Suppressor macrophage treated with lipopolysaccharide for 1 hour (primary cell): ENCODE measurements at places on chromosomes 12 and 14.

GRCh38 chr12:98002887-98003493 lies 512.4 kb upstream of the TMPO start:
- DNase-seq, result peak; percentile 25

- peak; percentile 23 for DNase-seq
These were observed 230.0 kb upstream of the EGLN3 start for GRCh38 chr14:34180869-34181268.

GRCh38 chr14:74860899-74861733 lies 14.8 kb downstream of the PROX2 start:
- DNase-seq, result peak; percentile 96

DNA sequence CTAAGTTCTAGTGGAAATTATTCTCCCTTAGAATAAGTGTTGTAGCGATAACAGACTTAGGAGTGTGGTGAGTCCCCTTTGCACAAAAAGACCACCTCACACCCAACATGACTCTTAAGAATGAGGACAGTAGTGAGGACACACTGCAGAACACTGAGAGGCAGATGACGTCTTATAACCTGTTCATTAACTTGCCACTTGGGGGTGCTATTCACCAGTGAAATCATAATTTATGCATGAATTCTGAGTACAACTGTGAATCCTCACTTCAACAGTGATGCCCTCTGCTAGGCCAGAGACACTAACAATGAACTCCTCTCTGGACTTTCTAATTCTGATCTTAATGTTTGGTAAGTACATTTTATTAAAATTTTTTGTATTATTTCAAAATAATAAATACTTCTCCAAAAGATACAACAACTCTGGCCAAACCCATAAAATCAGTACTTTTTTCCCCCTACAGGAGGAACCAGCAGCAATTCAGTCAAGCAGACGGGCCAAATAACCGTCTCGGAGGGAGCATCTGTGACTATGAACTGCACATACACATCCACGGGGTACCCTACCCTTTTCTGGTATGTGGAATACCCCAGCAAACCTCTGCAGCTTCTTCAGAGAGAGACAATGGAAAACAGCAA lies 274.7 kb downstream of the DAD1 start:
- DNase-seq, result peak; percentile 81

DNA sequence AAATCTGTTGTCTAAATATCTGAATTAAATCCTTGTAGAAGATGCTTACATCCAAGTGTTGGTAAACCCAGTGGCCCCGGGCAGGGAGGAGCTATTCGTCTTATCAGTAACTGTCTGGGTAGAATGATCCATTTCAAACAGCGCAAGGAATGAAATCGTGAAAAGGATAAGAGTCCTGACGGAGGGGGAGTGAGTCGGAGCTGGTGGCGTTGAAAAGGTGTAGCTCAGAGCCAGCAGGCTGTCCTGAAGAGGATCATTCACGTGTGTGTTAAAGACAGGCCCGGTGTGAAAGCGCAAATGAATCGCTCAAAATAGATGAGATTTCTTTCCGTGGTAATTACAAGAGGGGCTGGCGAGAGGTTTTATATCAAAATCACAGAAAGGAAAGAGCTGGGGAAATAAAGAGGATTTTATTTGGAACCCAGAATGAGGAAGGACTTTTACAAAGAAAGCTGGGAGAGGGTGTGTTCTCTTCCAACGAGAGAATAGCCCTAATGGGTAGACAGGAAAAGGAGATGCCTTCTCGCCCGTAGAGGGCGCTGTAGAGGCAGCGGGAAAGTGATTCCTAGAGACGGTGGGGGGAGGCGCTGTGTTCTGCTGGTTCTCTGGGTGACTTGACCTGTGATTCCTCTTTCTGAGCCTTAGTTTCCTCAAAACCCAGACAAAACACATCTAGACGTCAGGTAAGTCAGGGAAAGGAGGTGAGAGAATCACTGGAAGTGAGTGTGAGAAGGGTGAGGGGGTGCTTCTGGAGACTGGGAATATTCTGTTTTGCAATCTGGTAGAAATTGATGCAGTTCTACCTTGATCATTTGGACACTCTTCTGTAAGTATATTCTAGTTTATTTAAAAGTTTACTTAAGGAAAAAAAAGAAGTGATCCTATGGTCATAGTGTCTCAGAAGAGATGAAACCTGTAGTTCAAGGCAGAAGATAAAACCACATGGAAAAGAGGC lies 39.3 kb downstream of the SRRM4 start:
- peak; percentile 20 for DNase-seq

DNA sequence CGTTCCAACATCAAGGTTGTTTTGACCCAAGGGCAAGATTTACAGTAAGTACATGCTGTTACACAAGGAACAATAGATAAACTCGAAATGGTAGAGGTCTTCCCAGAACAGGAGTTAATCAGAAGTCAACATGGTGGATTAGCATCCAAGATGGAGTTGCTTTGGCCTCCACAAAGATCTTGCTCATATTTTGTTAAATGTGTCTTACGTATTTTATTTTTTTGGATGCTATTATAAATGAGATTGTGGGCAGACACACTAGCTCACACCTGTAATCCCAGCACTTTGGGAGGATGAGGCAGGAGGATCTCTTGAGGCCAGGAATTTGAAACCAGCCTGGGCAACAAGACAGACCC lies 22.3 kb upstream of the RAB21 start:
- DNase-seq, result no peak

GRCh38 chr14:24141097-24141880 lies at the start of gene EMC9:
EMC9 (minus strand) TSS chr14:24141591; CDS start chr14:24141304, 287 bp downstream.
- DNase-seq, result peak; percentile 100

GRCh38 chr12:3277306-3277943 lies 200.2 kb downstream of the TSPAN9 start:
- no peak for DNase-seq

- DNase-seq, result peak; percentile 43
These were observed at the start of gene LTB4R for GRCh38 chr14:24310646-24311604. LTB4R (plus strand) TSS chr14:24311502; CDS start chr14:24315652, 4,150 bp downstream.

DNA sequence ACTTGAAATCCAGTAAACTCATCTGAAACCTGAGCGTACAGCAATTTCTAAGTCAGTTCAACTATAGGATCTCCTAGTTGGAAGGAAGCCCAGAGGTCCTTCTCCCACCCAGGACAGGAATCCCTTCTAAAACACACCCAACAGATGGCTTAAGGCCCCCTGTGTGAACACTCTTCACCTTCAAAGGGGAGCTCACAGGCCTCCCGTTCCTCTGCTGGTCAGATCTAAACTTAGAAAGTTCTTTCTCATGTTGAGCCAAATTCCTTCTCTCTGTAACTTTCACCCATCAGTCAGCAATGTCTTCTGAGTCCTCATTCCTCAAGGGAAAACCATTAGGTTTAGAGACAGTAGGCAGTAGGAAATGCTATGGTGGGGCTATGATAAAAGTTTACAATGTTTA lies 355.2 kb downstream of the PCNX1 start:
- DNase-seq, result no peak

GRCh38 chr14:32925439-32925838 lies 13.2 kb upstream of the NPAS3 start:
- no peak for DNase-seq

DNA sequence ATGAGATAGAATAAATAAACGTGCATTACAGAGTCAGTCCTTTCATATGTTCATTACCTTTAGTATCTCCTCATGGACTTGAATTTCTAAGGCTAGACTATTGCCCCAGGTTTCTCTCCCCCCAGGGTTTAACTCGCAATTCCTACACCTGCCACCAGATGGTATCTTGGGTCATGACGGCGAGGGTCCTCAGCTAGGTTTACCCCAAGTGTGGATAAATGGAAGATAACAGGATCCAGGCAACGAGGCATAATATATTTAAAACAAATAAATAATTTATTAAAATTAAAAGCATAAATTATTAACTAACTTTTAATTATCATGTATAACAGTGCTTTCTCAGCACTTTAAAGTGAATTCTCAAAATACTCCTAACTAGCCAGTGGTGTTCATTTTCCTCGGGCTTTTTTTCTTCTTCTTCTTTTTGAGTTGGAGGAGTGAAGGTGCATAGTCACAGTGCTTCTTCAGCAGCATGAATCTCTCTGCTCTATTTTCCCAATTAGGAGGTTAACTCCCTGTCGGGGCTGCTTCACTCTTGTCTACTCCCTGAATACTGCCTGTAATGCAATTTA lies 243.5 kb upstream of the CAND1 start:
- peak; percentile 47 for DNase-seq

DNA sequence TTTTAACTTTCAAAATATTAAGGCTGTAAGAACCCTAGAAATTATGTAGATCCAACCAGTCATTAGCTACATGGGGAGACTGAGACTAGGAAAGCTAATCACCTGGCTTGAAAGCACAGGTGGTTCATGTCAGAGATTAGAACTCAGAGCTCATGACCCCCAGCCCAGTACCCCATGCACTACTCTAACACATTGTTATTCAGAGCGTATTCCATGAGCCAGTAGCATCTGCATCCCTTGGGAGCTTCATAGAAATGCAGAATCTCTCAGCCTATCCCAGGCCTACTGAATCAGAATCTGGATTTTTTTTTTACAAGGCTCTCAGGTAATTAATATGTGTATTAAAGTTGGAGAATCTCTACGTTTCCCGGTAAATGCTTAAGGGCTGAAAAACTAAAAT lies 161.7 kb downstream of the BTG1 start:
- DNase-seq, result no peak

GRCh38 chr12:131276501-131277185 lies 322.9 kb downstream of the ADGRD1 start:
- no peak for DNase-seq

- DNase-seq, result peak; percentile 71
These were observed 580.2 kb downstream of the ETNK1 start for GRCh38 chr12:23204933-23205778.
